ENCODE measurements at places on chromosomes 6 and 20. TPM values are rescaled to one million over a fixed set of nuclear protein-coding genes. Genes with fewer than 3 reads are reported as not detected.

DNA sequence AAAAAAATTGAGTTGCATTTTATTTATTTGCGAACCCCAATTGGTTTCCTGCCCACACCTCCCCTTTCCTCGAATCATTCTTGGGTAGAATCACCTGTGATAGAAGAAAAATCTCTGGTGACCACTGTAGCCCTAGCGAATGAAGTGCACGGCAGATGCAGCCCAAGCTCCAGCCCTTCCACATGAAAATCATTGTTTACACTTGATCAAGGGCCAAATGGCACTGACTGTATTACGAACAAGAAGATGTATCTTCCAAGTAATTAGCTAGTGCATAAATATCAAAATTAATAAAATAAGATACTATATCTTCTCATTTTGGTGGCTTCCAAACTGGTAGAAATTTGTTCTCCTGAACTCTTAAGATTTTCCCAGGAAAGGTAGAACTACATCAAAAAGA is 93.4 kb upstream of the ARID1B start:
- H3K27ac ChIP-seq = no peak overlapping the region
- no peak overlapping the region for H3K4me3 ChIP-seq
- no peak for DNase-seq

DNA sequence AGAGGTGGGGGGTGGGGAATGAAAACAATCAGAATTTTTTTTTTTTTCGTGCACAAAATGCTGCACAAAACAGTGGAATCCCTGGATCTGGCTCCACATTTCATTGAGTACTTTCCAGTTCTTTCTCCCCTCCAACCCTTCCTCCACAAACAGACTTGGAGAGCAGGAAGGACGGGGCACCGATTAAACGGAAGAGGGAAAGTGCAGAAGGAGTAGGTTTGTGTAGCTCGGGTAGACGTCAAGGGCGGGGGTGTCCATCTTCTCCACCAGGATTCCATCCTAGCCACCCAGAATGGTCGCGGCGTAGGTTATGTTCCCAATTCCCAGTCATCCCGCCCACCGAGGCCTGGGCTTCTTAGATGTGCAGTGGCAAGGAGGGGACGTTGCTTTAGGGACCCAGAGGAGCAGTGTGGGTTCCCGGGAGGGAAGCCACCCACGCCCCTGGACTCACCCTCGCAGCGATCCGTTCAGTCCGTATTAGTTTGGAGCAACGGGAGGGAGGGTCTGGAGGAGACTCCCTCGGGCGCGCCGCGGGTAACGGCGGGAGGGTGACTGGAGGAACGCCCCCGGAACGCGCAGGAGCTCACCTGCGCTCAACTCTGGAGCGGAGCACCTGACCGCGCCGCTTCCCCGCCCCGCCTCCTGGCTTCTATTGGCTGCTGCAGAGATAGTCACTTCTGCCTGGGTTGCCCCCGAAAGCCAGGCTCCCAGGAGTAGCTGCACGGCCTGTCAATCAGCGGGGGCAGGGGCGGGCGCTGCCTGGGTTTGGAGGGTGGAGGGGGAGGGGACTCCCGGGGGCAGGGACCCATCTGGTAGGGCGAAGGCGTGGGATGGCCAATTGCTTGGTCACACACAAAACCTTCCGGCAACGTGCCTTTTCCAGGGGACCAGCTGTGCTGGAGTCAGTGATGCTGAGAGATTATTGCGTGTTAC is at the start of gene ENPP5:
Gene ENPP5 (minus strand): TSS at position 624 of the 933 bp plus-strand sequence. CDS start 2,718 bp downstream, outside the sequence.
- H3K4me3 ChIP-seq = peak within 1 kb of the TSS; percentile 86
- H3K27me3 ChIP-seq = no peaks in the 10 kb centered on the region

DNA sequence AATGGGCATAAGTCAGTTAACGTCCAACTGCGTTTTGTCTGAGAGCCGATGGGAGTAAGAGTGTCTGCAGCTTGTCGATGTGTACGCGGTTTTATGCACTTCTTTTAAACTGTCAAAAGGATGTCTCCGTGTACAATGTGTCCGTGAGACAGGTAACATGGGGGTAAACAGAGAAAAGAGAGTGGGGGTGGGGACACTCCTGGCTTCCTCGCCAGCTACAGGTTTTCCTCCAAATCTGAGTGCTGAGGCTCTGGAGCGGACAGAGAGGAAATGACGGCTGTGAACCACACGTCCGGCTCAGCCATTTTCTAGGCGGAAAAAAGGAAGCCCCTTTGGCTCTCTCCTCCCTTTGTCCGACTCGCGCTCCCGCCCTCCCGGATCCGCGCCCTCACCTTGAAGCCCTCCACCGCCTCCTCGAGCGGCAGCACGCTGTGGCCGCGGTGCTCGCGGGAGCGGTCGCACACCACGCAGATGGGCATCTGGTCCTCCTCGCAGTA is 916 bp downstream of the TRIM27 start:
- H3K4me3 ChIP-seq = peak overlapping the region; percentile 67
- no peak for DNase-seq
- H3K36me3 ChIP-seq = no peaks in the 10 kb centered on the region
- H3K27ac ChIP-seq = peak overlapping the region; percentile 82

GRCh38 chr6:53241938-53242337 is 93.3 kb upstream of the GCM1 start:
- H3K4me3 ChIP-seq = no peak overlapping the region
- no peak overlapping the region for H3K27ac ChIP-seq
- no peaks in the 10 kb centered on the region for H3K27me3 ChIP-seq
- no peaks in the 10 kb centered on the region for H3K36me3 ChIP-seq
- no peak for DNase-seq
- H3K4me1 ChIP-seq = peaks cover 4% of the 10 kb centered on the region

The WFDC5 gene
- total RNA-seq = not detected

DNA sequence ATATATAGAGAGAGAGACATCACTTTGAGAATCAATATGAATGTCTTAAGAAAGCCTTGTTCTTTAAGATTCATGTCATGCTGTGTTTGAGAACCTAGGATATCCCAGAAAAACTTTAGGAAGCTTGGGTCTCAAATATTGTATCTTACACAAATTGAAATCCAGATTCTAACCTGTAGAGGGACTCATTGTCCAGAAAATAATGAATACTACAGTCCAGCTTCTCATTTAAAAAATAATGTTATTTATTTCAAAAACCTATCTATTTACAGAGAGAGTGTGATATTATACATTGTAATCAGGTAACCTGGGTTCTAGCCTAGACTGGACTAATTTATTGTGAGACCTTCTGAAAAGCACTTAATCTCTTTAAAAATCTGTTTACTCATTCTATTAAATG is 4.2 kb downstream of the RFX6 start:
- no peak overlapping the region for H3K27ac ChIP-seq
- no peak overlapping the region for H3K4me3 ChIP-seq
- H3K4me1 ChIP-seq = no peaks in the 10 kb centered on the region
- DNase-seq = no peak
- H3K36me3 ChIP-seq = no peaks in the 10 kb centered on the region

GRCh38 chr6:9403736-9404135 is 968.4 kb upstream of the SLC35B3 start:
- no peaks in the 10 kb centered on the region for H3K4me1 ChIP-seq
- no peaks in the 10 kb centered on the region for H3K27me3 ChIP-seq
- H3K27ac ChIP-seq = no peak overlapping the region
- DNase-seq = no peak

All from T-cell (primary cell).